ENCODE measurements at places on chromosomes 13 and 19.

DNA sequence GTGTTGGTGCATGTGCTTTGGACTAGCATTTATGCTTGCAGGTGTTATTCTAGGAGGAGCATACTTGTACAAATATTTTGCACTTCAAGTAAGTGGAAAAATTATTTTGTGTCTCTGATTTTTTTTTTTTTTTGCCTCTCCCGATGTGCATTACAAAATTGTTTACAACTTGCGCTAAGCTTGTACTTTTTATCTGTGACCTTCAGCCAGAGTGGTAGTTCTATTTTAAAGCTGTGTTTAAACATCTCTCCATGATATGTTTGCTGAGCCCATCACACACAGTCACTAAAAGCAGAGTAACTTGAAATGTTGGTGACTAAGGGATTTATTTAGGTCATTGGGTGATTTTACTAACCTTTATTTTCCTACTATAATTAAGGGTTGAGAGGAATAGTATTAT, 20.8 kb downstream of the ITM2B start:
- no peak for DNase-seq

- DNase-seq, result no peak
Measured at GRCh38 chr19:28940751-28941500, 272.0 kb downstream of the UQCRFS1 start.

- no peak for DNase-seq
Measured at GRCh38 chr19:11236324-11237301, 2.8 kb upstream of the ANGPTL8 start.

- no peak for DNase-seq
Measured at GRCh38 chr19:29969891-29970290, 27.9 kb downstream of the URI1 start.

DNA sequence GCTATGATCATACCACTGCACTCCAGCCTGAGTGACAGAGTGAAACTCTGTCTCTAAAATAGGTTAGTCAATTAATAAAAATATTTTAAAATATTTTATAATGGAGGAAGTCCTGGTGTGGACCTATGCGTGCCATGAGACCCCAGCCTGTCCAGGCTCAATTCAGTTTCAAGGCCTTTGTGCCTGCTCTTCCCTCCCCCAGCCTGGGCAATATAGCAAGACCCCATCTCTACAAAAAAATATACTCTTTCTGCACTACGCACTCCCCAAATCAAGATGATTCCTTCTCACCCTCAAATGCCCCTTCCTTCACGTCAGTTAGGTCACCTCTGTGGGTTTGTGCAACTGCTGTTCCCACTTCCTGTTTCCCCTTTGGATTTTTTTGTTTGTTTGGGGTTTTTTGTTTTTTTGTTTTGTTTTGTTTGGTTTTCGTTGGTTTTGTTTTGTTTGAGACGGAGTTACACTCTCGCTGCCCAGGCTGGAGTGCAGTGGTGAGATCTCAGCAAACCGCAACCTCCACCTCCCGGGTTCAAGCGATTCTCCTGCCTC, 1.4 kb upstream of the HSH2D start:
- DNase-seq, result no peak

GRCh38 chr13:62250501-62251201, 835.0 kb upstream of the PCDH20 start:
- DNase-seq, result no peak

GRCh38 chr13:50081679-50082425, 66.6 kb downstream of the KCNRG start:
- peak; percentile 97 for DNase-seq

- peak; percentile 48 for DNase-seq
Measured at GRCh38 chr19:42301646-42302203, at the start of gene PRR19. Gene PRR19, plus strand, starts transcription at chr19:42302132. Its CDS starts 7,453 bp downstream, at chr19:42309585.

- DNase-seq, result no peak
Measured at GRCh38 chr19:35034588-35035382, 4.5 kb downstream of the SCN1B start.

GRCh38 chr13:73417012-73417615, 358.3 kb downstream of the KLF5 start:
- no peak for DNase-seq

DNA sequence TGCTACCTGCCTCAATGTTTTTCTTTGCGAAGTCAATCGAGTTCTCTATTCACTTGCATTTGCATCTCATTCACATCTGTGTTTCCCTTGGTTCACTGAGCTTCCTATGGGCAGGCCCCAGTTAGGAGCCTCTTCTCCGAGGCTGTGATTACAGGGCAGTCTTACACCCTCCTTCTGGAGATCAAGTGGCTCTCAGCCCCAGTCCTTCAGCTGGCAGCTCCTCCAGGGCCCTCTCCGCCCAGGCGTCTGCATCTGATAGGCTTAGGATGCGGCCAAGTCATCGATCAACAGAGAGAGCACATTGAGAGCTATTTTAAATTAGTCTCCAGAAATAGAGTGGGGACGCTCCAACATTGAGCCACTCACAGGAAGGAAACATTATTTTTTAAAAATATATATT, 44.2 kb downstream of the MBNL2 start:
- no peak for DNase-seq

DNA sequence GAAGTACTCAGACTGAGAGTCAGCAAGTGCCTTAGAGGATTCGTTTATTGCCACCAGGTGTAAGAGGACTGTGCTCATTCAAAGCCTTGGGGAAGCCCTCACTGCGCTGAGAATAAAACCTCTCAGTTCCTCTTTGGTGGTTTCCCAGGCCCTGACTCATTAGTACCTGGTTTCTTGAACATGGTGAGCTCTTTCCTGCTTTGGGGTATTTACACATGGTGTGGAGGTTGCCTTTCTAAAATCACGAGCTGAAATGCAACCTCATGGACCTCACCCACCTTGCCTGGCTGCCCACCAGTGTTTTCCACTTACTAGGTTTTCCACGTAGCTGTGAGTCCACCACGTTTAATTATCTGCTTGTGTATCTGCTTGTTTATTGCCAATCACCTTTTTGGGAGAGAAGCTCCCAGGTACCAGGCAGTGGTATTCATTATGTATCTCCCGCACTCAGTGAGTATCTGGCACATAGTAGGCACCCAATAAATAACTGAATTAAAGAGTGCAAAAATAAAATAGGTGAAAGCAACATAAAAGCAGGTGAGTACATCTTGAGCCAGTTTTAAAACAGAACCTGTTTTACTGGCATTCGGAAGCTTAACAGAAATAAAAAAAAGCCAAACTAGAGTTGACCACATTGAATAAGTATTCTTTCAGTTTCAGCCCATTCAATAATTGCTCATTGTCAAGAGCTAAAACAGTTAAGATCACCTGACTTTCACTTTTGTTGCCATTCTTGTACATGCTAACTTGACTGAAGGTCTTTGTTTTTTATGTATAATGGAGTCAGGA, 533.0 kb downstream of the MYO16 start:
- DNase-seq, result no peak

GRCh38 chr13:104854007-104854406, 1681.5 kb downstream of the EFNB2 start:
- no peak for DNase-seq

- no peak for DNase-seq
Measured at GRCh38 chr19:15180451-15181390, 20.1 kb downstream of the NOTCH3 start.

DNA sequence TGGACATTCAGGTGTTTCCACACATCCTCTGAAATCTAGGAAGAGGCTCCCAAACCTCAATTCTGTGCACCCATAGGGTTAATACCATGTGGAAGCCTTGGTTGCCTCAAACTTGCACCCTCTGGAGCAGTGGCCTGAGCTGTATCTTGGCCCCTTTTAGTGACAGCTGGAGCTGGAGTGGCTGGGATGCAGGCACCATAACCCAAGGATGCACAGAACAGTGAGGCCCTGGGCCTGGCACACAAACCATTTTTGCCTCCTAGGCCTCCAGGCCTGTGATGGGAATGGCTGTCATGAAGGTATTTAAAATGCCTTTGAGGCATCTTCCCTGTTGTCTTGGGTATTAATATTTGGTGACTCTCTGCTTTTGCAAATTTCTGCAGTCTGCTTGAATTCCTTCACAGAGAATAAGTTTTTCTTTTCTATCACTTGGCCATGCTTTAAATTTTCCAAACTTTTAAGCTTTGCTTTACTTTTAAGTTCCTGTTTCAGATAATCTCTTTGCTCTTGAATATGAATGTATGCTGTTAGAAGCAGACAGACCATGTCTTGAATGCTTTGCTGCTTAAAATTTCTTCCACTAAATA, 1594.5 kb upstream of the PCDH20 start:
- DNase-seq, result no peak

Data from stimulated activated CD4-positive, alpha-beta T cell treated with anti-CD3 and anti-CD28 coated beads, Interleukin-2, amount 100 ng/mL, for 24 hours (primary cell).